ENCODE measurements at places on chromosomes 5 and 9. TPM values are rescaled to one million over a fixed set of nuclear protein-coding genes. Genes with fewer than 3 reads are reported as not detected.

DNA sequence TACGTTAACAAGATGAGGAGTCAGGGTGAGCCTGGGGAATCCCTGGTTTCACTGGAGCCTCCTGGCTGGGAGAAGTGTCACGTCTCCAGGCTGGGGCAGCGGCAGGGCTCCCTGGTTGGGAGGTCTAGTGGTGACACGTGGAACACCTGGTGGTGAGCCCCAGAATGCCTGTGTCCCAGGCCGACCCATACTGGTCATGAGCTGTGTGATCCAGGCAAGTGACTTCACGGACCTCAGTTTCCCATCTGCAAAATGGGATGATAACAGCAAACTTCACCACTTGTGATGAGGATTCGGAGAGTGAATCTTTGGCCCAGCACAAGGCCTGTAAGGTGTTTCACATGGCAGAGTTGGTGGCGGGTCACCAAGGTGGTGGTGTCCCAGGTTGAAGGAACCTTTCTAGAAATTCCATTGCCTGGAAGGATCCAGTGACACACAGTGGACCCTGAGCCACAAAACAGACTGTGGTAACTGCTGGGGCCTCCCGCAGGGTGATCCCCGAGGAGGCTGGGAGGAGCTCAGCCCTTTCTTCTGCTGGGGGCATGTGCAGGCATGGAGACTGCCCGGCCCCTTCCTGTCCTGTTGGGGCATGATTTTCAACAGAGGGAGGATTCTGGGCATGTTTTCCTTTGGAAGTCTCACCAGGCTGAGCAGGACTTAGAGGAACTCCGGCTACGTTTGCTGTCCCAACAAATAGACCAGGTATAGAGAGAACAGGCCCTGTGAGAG is 153.9 kb upstream of the IER5L start:
- no peak for DNase-seq

Gene OMD
- total RNA-seq = not detected

GRCh38 chr5:110754181-110754580 is 15.4 kb downstream of the SLC25A46 start:
- DNase-seq = no peak

Gene SPINK5
- total RNA-seq = 4.2 TPM

Gene OR1J4
- not detected for total RNA-seq

- no peak for DNase-seq
These were observed 153.3 kb downstream of the AUH start for GRCh38 chr9:91208419-91208745.

Gene OTULINL
- total RNA-seq = 18.3 TPM

Gene OR2V1
- total RNA-seq = not detected

Gene DDX4
- total RNA-seq = 0.26 TPM

- DNase-seq = no peak
These were observed 116.1 kb upstream of the TNC start for GRCh38 chr9:115234094-115234493.

- DNase-seq = no peak
These were observed 37.0 kb downstream of the STRBP start for GRCh38 chr9:123231421-123231820.

GRCh38 chr5:155936520-155937406 is 390.2 kb upstream of the SGCD start:
- DNase-seq = no peak

DNA sequence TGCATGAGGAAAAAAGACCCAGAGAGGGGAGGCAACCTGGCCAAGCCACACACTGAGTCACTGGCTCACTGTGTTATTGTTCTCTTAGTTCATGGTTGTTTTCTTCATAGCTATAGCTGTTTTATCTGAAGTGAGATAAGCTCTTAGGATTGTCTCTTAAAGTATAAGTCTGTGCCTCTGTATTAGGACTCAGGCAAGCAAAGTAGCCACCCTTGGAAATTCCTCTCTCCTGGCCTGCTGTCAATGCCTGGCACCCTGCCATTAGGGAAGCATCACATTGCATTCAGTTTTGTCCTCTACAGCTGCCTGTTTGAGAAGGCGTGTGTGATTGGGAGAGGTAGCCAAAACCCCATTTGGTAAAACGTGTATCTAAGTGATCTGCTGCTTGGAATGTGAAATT is 147.4 kb upstream of the GLRA1 start:
- no peak for DNase-seq

DNA sequence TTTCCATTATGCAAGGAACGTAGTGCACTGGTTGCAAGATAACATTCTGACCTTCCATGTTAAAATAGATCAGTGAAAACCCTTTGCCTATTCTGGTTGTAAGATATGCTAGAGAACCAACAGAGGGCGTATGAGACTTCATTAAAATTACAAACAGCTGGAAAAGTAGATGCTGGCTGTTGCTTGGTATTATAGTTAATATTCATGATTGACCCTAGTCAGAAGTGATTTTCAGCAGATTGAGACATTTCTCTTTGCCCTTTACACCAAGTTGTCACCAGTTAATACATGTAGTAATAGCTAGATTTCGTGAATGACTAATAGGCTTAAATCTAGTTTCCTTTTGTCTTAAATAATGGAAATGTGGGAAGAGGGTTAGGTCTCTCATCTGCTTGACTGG is 13.8 kb upstream of the FGF18 start:
- DNase-seq = no peak

GRCh38 chr9:93064392-93065134 is 6.1 kb downstream of the SUSD3 start:
- no peak for DNase-seq

- DNase-seq = no peak
These were observed 10.4 kb downstream of the LRRC14B start for GRCh38 chr5:201672-202071.

- DNase-seq = no peak
These were observed 169.5 kb upstream of the POC5 start for GRCh38 chr5:75886706-75887105.

Gene FOXD1
- total RNA-seq = 3.1 TPM

Gene IL13
- not detected for total RNA-seq

DNA sequence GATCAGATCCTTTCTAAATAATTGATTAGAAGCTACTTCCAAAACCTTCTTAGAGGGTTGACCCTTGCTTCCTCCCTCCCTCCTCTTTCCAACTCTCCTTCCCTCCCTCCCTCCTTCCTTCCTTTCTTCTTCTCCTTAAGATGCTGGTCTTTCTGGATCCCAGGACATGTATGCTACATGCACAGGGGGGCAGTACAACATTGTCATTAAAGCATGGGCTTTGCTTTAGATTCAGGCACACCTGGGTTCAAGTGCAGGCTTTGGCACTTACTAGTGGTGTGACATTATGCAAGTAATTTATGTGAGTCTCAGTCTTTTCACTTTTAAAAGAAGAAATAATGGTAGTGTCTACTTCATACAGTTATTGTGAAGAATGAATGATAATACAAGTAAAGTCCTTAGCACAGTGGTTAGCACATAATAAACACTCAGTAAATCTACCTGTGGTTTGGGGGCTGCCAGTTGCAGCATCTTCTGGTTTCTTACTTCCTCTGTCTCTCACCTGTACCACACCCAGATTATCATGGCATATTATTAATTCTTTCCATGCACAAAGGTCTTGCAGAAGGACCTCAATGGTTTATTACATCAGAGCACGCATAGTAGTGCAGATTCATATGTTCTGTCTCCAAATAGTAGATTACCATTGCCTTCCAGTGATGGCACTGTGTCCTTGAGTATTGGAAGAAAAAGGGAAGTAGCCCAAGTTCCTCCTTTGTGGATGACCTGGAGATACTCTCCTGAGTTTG is 154.1 kb downstream of the ARHGAP26 start:
- no peak for DNase-seq

- no peak for DNase-seq
These were observed 25.9 kb upstream of the ZFAND5 start for GRCh38 chr9:72390907-72391306.

DNA sequence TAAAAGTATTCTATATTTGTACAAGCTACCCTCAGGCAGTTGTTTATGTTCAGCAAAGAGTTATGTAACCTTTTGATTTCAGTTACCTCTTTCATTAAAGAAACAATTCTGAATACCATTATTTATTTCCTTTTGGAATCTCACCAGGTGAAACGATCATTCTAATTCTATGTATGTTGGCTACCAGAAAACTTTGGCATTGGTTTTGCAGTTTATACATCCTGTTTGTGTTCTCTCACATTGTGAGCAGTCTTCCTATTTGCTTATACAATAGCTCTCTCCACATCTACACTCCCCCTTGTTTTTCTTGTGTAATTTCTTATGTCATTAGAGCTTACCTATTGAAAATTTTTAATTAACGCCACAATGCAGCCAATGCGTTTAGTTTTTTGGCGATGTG is 276.0 kb upstream of the MPDZ start:
- no peak for DNase-seq

- DNase-seq = no peak
These were observed 91.1 kb downstream of the DAP start for GRCh38 chr5:10669983-10670382.

- DNase-seq = no peak
These were observed 608.7 kb upstream of the SEMA6A start for GRCh38 chr5:117183326-117183725.

Gene MYMK
- total RNA-seq = not detected

DNA sequence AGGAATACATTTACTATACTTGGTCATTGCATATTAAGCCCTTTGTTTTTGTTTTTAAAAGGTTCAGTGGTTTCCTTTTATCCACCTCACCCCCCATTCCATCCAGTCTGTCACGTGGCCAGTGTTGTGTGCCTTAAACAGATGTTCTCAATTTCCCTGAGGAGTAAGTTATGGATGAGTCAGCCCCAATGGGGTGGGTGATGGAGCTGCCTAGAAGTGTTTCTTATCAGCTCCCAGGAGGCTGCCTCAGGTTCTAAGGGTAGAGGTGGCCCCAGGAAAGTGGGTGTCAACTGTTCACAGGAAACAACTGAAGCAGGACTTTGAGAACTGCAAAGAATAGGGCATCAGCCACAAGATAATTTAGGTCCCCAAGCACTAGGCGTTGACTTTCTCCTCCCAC is 41.1 kb downstream of the ACTBL2 start:
- DNase-seq = no peak

Gene ENHO
- total RNA-seq = 1.00 TPM

DNA sequence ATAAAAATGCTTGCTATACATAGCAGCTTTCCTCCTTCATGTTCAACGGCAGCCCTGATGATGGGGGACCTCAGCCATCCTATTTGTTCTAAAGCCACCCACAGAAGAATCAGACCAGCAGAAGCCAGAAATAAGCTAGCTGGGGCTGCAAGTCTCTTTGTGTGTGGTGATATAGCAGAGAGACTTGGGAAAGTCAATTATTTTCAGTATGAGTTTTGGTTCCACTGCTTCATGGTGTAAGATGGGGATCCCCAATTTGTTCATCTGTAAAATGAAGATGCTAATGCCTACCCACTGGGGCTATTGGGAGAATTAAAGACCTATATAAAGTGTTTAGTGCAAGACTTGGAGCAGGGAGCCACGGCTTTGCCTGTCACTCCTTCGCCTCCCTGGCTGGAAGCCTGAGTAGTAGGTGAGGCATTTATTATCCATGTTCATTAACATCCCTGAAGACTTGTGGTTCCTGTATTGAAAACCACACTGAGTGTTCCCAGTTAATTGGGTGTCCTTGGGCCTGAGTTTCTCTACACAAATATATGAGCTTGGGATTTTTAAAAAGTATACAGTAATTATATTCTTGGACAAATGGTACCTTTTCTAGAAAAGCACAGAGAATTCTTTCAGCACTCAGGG is 210.1 kb upstream of the SLC24A2 start:
- DNase-seq = no peak

Gene PTGER4
- 0.16 TPM for total RNA-seq

DNA sequence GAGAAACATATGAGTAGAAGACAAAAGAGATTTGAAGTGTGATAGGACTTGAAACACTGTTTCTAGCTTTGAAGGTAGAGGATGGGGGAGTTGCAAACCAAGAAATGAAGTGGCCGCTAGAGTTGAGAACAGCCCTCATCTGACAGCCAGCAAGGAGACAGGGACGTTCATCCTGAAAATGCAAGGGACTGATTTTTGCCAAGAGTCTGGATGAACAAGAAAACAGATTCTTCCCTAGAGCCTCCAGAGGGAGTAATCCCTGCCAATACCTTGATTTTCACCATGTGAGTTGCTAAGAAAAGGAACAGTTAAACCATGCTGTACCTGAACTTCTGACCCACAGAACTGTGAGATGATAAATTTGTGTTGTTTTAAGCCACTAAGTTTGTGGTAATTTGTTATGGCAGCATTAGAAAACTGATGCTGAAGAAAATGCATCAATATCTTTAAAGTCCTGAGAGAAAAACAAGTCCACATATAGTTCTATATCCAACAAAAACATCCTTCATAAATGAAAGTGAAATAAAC is 154.0 kb upstream of the ADAMTSL1 start:
- no peak for DNase-seq

DNA sequence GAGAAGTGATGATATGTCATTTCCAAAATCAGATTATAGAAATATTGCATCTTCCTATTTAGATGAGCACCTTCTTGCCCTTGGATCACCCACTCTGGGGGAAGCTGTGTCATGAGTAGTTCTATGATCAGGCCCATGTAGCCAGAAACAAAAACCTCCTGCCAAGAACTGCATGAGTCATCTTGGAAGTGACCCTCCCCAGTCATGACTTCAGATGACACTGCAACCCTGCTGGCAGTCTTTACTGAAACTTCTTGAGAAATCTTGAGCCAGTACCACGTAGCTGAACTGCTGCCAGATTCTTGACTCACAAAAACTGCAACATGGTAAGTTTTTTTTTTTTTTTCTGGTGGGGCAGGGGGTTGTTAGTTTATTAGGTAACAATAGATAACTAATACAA is 439.6 kb upstream of the PTGER4 start:
- DNase-seq = no peak

- DNase-seq = no peak
These were observed 9.3 kb downstream of the CER1 start for GRCh38 chr9:14713187-14713767.

DNA sequence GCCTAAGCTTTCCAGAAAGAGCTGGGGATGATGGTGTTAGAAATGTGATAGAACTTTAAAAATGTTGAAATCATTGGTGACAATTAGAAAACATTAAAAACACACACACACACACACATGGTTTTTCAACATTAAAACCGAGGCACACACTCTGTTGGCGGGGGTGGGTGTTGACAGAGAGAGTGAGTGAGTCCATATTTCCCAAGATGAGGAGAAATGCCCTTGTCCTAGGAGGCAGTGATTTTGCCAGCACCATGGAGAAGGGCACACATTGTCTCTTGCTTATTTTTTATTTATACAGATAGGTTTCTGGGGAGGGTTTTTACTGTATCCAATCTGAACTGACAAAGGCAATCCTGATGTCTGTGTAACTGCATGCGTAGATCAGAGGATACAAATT is 152.5 kb downstream of the INSYN2B start:
- DNase-seq = no peak

DNA sequence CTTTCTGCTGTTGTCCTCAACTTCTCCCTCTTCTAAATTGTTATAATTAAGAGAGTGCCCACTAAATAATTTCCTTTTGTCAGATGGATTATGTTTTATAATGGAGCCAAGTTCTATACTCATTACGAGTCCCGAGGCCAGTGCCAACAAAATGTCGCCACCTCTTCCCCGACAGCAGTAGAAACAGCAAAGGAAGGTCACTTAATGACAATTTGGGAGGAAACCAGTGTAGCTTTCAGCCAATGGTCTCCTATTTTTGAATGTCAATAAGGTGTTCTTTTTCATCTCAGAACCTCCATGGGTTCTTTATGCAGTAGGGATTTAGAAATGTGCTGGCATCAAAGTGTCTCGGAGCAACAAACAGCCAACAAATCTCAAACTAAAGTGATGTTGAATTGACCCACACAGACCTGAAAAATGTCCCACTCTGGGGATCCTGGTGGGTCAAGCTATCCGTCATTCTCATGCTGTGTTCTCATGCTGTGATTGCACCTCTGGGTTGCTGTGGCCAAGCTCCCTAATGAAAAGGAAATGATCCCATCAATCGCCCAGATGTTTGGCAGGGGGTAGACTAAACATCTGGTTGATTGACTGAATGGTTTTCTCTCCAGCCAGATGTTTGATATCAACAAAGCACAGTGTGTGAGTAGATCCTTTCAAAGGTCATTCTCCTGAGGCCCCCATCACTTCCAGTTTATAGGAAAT is 291.9 kb downstream of the DMAC1 start:
- DNase-seq = no peak
